ENCODE measurements at places on chromosomes 5 and 9.

DNA sequence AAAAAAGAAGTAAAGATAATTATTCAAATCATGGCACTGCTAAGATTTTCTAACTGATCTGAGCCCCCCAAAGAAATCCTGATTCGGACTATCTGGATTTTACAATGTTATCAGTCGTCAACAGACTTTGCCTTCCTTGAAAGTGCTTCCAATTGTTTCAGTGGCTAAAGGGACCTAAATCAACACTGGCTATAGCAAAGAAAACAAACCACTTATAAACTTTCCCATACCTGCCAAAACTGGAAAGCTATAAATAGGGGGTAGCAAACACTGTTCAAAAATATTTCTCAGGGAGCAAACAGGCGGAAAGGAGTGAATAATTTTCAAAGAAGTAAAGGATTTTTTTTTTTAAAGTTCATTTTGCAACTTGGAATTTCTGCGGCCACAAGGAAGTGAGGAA is 105.6 kb upstream of the LIFR start:
- DNase-seq = no peak

GRCh38 chr9:88523056-88523455 is 11.9 kb upstream of the NXNL2 start:
- DNase-seq = no peak

DNA sequence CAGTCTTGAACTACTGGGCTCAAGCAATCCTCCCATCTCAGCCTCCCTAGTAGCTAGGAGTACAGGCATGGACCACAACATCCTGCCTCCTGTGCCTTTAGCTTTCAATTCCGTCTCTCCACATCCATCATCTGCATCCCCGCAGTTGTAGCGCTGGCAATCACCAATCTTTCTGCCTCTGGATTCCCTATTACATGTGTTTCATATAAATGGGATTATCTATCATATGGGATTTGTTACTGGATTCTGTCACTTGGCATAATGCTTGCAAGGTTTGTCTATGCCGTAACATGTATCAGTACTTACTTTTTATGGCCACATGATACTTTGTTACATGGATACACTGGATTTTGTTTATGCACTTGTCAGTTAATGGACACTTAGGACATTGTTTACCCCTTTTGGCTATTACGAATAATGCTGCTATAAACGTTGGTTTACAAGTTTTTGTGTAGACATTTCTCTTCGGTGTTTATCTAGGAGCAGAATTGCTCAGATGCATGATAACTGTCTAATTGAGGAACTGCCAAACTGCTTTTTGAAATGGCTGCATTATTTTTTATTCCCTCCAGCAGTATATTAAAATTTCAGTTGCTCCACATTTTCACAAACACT is 1223.9 kb downstream of the FOXD4L5 start:
- no peak for DNase-seq

- no peak for DNase-seq
These were observed 37.4 kb upstream of the ZNF608 start for GRCh38 chr5:124783794-124784193.

GRCh38 chr9:69743930-69744329 is 15.9 kb downstream of the PTAR1 start:
- DNase-seq = no peak

DNA sequence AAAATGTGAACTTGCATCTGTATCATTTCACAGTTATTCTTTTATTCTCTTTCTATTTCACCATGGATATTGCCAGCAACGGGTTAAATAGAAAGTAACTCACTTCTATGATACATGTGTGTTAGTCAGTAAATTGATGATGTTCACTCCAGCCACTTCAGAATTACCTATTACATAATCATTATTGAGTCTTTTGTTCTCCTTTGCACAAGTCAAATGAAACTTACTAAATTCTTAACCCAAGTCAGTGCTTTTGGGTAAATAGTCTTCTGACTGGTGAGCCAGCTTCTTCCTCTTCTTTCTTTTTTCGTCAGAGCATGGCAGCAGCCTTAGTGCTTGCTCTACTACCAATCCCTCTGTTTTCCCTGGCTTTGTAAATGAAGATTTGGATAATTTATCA is 344.3 kb downstream of the RAB3C start:
- no peak for DNase-seq

- no peak for DNase-seq
These were observed 436.9 kb downstream of the MED10 start for GRCh38 chr5:5941486-5941885.

DNA sequence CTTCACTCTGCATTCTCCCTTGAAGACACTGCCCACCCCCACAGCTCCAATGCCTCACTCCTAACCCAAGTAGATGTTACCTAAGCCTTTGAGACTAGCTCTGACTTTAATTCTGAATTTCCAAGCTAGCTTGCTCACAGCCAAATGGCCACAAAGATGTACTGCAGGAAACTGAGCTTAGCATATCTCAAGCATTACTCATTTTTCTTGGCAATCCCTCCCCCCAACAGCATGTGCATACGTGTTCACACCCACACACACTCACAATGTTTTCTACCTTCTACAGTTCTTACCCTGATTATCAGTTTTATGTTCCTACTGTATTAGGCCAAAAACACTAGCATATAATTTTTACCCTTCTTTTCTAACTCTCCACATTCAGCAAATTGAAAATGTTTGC is 13.7 kb upstream of the GRIA1 start:
- no peak for DNase-seq

DNA sequence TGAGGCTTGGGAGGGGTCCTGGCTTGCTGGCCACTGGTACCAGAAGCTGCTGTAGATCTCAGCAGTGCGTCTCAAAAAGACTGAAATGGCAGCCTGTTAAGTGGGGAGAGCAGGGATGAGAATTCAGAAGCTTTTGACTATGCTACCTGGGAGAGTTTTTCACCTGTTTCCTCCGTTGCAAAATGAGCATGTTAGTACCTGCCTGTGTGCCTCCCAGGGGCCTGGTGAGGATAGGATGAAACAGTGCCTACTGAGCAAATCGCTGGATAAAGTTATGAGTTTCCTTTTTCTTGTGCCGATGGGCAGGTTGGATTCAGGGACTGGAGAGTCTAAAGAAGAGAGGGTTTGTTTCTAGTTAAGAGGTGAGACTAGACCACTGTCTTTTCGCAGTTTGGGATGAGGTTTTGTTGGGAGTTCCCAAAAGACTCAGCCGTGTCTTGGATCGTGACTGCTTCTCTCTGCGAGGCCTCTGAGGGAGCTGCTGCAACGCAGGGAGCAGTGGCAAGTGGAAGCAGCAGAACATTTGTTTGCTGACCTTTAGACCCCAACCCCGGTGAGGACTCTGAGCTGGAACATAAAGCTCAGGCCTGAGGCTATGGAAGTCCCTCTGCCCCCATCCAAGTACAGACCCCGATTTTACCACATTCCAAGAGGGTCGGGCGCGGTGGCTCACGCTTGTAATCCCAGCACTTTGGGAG is 1.4 kb downstream of the RALGPS1 start:
- DNase-seq = no peak

- DNase-seq = no peak
These were observed 305.0 kb upstream of the MEF2C start for GRCh38 chr5:89187883-89188465.

DNA sequence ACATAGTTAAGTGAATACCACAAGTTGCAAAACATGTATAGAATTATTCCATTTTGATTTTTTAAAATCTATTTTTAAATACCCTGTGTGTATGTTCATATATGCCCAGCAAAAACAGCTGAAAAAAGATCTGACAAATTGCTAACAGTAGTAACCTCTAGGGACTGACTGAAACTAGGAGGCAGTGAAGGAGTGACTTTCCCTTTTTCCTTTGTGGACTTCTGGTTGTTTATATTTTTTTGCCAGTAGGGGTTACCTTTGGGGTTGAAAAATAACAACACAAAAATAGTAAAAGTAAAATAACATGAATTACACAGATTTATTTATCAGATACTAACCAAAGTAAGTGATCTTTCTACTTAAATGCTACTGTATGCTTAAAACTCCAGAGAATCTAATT is 2.9 kb downstream of the MEGF9 start:
- no peak for DNase-seq

DNA sequence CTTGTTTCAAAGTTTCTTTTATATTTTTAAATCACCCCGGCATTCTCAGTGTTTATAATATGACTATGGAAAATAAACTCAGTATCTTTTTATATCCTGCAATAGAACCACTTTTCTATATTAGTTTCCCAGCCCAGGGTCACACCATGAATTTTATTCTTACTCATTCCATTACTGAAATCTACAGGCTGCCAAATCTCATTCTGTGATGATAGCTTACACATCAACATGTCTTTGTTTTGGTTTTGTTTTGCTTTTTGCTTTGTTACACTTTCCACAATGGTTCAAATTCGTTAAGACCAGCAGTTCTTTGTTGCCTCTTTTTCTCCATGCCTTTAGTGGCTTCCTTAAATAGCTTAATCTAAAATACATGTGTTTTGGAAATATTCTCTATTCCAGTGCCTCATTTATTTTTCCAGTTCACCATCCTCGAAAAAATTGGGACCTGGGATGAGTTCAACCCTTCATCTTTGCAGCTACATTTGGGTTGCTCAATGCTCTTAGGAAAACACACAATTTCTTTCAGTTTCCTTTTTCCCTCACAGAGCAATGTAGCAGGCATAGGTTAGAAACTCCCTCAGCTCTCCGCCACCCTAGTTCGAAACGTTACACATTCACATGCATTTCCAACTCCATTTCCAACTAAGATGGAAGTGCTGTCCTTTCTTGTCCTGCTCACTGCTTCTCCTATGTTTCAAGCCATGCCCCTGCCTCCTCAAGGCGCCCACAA is 1146.3 kb downstream of the MAT2B start:
- DNase-seq = no peak

DNA sequence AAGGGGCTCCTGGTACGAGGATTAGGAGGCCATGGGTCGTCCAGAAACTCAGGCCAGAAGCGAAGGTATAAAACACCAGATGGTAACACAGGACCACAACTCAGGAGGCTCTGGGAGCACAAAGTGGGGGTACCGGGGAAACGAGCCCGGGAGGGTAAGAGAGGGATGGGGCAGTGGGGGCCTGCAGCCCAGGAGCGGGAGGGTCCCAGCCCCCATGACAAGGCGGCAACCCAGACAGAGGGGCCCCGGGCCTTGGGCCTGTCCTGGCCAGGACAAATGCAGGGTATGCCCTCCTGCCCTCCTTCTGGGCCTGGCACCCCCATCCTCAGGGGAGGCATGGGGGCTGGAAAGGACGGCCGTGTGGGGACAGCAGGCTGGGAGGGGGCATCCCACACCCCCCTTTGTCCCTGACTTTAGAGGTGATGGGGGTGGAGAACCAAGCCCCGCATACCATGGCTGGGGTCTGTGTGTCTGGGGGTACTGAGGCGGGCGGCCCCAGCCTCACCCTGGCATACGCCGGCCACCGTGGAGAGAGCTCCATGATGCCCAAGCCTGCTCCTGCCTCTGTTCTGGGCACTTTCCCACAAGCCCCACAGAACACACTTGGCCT is 47.0 kb upstream of the EXOC3 start:
- DNase-seq = no peak

DNA sequence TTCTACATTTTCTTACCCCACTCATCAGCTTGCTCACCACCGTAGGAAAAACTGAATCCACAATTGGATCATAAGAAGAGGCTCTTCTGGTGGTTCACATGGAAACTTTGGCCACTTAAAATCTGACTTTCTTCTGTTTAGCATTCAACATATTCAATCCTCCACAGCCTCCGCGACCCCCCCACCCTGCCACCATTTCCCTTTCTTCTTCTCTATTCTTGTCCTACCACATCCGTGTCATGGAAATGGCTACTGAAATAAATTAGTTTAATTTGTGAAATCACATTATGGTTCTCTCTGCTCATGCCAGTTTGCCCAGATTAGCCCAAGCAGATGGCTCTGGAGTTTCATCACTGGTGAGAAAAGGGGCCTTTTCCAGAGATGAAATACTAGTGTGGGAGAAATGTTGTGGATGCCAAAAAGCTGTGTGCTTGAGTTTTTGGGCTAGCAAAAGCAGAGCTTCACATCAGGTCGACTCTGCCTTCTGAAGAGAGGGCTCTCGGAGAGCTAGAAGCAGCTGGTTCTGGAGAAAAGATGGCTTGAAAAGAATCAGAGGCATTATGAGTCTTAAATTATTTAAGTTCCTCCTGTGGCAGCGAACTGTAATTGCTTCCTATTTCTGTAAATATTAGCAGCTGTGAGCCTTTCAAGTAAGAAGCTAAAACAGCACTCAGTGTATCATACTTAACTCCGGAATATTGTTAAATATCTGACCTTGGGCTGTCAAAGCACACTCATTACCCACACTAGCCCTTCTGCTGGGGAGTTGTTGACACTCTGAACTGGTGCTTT is 107.1 kb downstream of the MAT2B start:
- no peak for DNase-seq

DNA sequence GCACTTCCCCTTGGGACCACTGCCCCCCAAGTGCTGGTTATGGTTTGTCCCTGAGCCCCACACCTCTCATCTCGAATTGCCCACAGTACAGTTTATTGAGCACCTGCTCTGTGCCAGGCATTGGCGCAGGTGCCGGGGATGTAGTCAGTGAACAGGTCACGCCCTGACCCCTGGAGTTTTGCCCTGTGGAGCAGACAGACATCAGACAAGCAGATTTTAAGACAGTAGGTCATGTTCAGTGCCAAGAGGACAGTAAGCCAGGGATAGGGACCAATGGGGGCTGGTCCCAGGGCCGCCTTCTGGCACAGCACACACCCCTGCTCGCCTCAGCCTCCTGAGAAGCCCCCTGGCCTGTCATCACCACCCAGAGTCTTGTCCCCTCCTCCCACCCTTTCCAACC is 21.9 kb downstream of the ROPN1L start:
- no peak for DNase-seq

DNA sequence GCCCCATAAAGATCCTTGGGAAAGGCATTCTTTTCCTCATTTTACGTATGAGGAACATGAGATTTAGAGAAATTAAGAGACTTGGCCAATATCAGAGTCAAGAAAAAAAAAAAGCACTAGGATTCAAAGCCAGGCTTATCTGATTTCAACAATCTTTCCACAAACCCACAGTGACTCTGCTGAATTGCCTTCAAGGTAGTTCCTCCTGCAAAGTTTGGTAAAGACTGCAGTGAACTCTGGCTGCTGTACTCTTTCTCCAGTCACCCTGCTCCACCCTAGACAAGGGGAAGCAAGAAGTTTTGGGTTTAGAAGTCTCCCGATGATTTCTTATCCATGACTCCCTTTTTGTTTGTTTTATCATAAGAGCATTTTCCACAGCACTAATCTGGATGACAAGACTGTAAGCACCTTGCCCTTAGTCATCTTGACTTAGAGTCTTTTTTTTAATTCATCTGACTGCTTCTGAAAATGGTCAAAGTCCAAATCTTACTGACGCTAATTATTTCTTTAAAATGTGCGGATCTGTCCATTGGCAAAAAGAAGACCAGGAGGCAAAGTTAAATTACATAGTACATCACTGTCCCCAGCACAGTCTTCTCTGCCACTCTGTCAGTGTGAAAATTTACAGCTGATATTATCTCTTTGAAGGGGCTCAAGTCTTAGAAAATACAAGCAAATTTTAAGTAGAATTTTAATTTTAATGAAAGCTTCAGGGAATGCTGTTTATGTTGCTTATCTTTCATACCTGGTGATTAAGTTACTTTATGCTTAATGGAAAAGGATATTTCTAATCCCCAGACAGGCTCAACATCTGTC is 180.1 kb downstream of the TTLL11 start:
- DNase-seq = no peak
